GM12891 (cell line): ENCODE measurements at places on chromosomes 3 and 15.

GRCh38 chr15:71830981-71831380, 20.6 kb downstream of the NR2E3 start:
- no peak for DNase-seq

GRCh38 chr3:9255976-9256375, 6.5 kb upstream of the SRGAP3 start:
- DNase-seq: no peak

- no peak for DNase-seq
These were observed 456.5 kb downstream of the IL5RA start for GRCh38 chr3:2653706-2654105.

DNA sequence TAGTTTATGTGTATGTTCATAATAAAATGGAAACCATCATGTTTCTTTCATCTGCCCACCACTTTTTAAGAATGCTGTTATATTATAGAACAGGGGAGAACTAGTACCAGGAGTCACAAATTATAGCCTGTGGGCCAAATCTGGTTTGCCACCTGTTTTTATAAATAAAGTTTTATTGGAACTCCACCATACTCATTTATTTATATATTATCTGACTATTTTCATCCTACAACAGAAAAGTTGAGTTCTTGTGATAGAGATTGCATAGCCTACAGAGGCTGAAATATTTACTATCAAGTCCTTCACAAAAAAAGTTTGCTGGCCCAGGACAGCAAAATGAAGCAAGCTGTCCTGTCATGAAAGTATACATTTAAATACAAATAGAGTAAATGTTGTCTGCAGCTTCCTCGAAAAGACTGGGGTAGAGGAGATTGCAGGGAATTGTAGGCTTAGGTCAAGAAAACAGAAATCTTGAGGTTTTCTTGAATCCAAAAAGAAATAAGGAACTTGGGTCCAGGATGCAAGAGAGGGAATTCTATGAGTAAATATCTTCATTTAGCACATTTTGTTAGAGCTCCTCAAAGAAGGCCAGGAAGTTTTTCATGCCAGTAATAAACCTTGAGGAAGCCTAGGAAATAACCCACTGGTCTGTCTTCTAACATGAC, 41.1 kb downstream of the FILIP1L start:
- no peak for DNase-seq

- peak; percentile 38 for DNase-seq
These were observed 37.2 kb downstream of the BHLHE40 start for GRCh38 chr3:5016211-5017161.

DNA sequence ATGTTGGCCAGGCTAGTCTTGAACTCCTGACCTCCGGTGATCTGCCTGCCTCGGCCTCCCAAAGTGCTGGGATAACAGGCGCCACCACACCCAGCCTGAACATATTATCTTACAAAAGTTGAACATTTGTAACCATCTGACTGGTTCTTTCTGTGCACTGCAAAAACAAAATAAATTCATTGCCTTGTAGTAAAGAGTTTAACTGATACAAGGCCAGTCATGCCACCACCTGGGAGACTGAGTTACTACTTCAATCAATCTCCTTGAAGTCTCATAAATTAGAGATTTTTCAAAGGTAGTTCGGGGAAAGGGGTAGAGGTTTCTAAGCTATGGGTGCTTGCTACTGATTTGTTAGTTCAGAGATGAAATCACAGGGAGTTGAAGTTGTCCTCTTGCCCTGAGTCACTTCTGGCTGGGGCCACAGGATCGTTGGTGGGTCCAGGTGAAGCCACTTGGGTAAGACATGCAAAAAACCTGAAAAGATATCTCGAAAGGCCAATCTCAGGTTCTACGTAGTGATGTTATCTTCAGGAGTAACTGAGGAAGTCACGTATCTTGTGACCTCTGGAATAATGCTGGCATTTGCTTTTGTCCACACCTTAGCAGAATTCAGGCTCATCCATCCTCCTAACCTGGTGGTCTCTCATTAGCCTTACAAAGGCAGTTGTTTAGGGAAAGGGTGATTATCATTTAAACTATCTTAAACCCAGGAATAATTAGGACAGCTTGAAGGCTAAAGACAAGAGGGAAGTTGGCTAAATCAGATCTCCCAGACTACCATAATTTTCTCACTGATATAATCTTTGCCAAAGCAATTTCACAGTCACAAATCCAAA, 33.7 kb downstream of the ZBTB11 start:
- DNase-seq: no peak

- no peak for DNase-seq
These were observed 14.8 kb downstream of the LOXL1 start for GRCh38 chr15:73941044-73941443.

DNA sequence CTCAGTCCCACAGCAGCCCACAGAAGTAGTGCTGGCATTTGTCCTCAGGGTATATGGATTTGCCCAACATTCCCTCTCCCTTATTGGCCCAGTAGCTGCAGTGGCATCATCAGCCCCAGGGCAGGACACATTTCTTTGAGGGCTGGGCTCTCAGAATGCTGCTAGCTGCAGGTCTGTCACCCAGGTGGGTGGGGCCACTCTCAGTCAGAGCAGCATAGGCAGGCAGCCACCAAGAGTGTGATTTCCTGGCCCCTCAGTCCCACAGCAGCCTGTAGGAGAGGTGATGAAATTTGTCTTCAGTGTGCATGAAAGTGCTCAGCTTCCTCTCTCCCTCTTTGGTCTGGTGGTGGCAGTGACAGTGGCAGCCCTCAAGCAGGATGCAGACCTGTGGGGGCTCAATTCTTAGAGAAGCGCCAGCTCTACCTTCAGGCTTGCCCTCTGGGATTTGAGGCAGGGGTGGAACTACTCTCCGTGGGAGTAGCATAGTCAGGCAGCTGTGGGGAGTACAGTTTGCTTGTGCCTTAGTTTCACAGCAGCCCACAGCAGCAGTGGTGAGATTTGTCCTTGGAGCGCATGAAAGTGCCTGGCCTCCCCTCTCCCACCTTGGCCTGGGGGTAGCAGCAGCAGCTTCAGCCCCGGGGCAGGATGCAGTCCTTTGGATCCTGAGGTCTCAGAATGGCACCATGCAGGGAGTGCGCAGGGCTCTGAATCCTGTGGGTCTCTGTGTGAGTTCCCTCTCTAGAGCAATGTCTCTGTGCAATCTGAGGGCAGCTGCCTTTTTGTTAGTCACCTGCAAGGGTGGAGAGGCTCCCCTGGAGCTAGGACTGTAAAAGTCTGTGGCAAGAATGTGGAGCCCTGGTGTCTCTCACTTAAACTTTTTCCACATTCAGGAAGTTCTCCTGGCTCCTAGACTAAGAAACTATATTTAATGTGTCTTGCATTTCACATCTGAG, 1229.1 kb downstream of the ROBO2 start:
- DNase-seq: no peak

DNA sequence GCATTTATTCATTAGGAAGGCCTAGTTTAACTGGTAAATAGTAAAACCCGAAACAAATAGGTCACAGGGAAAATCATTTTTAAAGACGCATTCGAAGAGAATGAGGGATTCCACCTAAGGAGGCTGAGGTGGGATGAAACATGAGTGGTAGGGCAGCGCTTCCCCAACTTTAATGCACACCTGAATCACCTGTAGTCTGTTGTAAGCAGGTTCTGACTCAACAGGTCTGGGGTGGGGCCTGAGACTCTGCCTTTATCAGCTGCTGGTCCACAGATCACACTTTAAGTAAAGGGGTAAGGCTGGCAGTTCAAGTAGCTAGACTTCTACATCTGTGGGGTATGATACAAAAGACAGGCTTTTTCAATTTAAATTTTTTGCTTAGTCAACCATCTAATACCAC, 223.5 kb upstream of the UBE2E2 start:
- no peak for DNase-seq

DNA sequence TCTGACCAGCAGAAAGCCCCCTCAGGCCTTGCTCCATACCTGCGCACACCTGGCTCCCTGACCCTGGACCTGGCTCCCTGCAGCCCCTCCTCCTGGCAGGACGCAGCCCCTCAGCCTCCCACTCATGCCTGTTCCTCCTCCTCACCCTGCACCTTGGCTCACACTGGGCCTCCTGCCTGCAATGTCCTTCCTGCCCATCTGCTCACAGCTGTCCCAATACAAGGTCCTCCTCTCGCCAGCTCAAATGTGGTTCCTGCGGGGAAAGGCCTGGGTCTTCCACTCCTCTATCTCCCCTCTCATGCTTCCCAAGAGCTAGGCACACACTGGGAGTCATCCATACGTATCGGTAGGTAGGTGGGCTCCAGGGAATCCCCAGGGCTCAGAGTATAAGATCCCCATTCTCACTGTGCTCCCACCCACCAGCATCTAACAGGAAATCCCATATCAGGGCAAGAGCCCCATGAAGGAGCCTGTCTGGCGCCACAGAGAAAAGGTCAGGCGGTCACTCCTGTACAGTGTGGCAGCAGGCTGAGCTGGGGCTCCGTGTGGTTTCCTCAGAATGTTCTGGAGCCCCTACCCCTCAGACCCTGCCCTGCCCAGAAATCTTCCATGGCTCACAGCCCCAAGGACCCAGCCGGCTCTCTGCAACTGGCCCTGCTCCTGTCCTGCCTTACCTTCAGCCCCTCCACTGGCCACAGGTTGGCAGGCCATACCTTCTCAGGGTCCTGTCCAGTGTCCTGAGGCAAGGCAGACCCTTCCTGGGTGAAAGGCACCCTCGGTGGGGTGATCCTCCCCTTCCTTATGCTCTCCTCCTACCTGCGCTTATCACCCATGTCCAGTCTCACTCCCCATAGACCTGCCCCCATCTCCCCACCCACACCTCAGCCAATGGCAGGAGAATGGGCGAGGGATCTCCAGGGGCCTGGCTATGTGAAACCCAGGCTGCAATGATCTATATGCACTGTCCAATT, 10.9 kb downstream of the PLCD1 start:
- no peak for DNase-seq

GRCh38 chr3:102174312-102174712, 260.5 kb upstream of the ZPLD1 start:
- no peak for DNase-seq

GRCh38 chr3:117618462-117618861, 908.9 kb downstream of the TUSC7 start:
- DNase-seq: no peak

DNA sequence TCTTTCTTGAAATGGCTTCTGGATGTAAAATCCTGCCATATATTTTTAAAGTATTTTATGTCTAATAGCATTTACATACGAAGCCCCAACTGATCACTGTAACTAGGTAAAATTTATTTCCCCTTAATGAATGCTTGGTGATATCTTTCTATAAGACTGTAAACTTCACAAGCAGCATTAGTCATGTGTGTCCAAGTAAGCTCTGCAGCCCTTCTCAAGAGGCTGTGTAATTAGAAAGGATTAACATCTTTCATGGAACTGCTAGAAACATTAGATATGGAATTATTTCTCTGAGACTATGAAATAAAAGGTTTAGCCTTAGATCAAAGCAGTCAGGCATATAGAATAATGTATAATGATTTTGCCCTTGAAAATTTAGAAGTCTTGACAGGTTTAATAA, 143.3 kb downstream of the EPHA3 start:
- DNase-seq: no peak

- no peak for DNase-seq
These were observed 129.8 kb upstream of the CTDSPL start for GRCh38 chr3:37731895-37732294.

- peak; percentile 14 for DNase-seq
These were observed 213.0 kb downstream of the SSR3 start for GRCh38 chr3:156341831-156342416.

GRCh38 chr3:128547368-128547987, 54.5 kb upstream of the GATA2 start:
- DNase-seq: no peak

DNA sequence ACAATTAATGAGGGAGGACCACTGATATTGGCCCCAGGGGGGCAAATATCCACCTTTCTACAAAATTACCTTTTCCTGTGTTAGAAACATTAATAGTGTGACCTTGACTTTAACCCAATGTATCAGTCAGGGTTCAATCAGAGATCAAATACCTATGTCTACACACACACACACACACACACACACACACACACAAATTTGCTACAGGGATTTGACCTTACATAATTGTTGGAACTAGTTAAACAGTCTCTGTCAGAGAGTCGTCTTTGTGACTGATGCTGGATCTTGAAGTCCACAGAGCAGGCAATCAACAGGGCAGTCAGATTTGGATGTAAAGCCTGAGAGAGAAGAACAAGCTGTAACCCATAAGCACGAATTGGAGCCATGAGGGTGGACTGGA, 32.5 kb downstream of the TM4SF4 start:
- no peak for DNase-seq

DNA sequence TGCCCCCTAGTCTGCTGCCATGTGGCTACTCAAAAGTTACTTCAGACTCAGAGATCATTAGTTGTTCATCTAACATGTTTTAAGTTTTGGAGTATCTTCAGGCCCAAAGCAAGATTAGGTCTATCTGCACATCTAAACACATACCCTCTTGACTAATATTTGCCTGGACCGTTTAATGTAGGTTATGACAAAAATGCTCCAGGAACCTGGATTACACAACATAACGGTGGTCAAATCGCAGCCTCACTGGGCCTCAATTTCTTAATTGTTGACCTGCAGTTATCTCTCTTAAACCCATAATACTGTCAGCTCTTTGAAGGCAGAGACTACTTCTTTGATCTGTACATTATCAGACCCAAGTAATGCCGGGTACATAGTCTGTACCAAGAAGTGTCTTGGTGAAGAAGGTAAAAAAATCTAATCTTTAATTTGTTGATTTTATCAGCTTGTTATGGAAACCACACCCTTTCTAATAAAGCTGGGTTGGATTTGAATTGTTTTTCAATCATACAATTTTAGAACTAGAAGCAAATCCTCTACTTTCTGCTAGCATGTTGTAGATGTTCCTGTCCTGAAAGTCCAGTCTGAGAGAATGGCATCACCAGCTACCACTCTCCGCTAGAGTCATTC, 3.6 kb downstream of the SNRK start:
- no peak for DNase-seq

DNA sequence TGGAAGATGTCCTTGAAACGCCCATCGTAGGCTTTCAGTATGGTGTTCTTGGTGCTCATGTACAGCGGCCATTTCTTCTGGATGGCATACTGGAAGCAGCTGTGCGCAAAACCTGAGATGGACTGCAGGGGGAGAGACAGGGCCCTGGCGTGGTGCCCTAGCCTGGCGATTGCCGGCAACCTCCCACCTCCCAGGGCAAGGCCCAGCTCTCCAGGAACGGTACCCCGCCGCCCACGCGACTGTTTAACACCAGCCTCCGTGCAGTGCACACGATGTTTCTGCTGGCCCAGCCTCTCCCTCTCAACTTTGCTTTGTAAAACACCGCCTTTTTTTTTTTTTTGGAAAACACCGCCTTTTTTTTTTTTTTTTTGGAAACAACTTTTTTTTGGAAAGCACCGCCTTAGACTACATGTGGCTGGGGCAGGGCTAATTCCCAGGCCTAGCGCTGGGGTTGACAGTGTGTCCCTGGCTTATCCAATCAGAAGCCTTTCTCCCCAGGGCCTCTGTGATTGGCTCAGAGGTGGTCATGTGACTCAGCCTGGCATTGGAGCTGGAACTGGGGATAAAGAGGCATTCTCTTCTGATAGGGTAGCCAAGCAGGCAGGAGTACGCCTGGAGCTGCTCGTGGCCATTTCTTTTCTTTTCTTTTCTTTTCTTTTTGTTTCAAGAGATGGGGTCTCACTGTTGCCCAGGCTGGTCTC, 14.7 kb downstream of the IDH2 start:
- DNase-seq: no peak

- DNase-seq: no peak
These were observed 210.1 kb downstream of the MEX3B start for GRCh38 chr15:81835731-81836130.

GRCh38 chr3:29559741-29560465, 279.0 kb downstream of the RBMS3 start:
- DNase-seq: no peak

GRCh38 chr3:119841808-119842471, 60.0 kb downstream of the NR1I2 start:
- no peak for DNase-seq

GRCh38 chr3:123294296-123294938, 92.7 kb downstream of the SEC22A start:
- no peak for DNase-seq
